ENCODE measurements at places on chromosomes 7 and 10. TPM values are rescaled to one million over a fixed set of nuclear protein-coding genes. Genes with fewer than 3 reads are reported as not detected.
A peak's percentile ranks its signal among the peaks of the same experiment; 100 is the strongest.

Gene PALD1
- polyA plus RNA-seq: 0.72 TPM

- peaks cover 34% of the 10 kb centered on the region for H3K27me3 ChIP-seq
- DNase-seq: no peak
- H3K4me1 ChIP-seq: no peaks in the 10 kb centered on the region
- no peaks in the 10 kb centered on the region for H3K36me3 ChIP-seq
- no peak overlapping the region for H3K27ac ChIP-seq
Observed at GRCh38 chr7:284762-285722, 4.9 kb upstream of the FOXL3 start.

DNA sequence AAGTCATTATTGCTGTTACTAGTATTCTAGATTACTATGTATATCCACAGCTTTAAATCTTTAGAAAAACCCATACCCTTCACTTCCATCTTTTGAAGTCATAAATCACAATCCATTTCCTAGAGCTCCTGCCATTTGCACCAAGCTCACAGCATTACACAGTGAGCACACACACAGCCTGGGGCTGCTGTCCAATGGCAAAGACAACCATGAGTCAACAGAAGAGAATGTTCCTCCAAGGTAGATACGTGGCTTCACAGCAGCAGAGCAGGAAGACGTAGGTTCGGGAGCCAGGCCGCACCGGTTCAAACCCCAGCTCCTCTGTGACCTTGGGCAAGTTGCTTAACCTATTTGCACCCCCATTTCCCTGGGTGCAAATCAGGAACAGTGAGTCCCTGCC is 234.6 kb downstream of the DIP2C start:
- peak; percentile 80 for DNase-seq
- H3K27ac ChIP-seq: no peak overlapping the region
- peaks cover 10% of the 10 kb centered on the region for H3K4me1 ChIP-seq
- H3K36me3 ChIP-seq: no peaks in the 10 kb centered on the region
- H3K4me3 ChIP-seq: no peak overlapping the region
- no peaks in the 10 kb centered on the region for H3K27me3 ChIP-seq

- H3K4me1 ChIP-seq: no peaks in the 10 kb centered on the region
- H3K4me3 ChIP-seq: no peak overlapping the region
- H3K36me3 ChIP-seq: no peaks in the 10 kb centered on the region
- no peak for DNase-seq
- H3K27me3 ChIP-seq: no peaks in the 10 kb centered on the region
Observed at GRCh38 chr7:159195946-159196345, 51.3 kb upstream of the VIPR2 start.
